Smooth muscle cell of trachea (primary cell): ENCODE measurements at places on chromosomes 13 and 19. TPM values are rescaled to one million over a fixed set of nuclear protein-coding genes. Genes with fewer than 3 reads are reported as not detected.

BEST2 gene
- total RNA-seq, result 0.15 TPM in 1 of 2 replicates, not detected in the other

IGFL2 gene
- total RNA-seq, result not detected in 2 replicates

ZNF763 gene
- 2.2 and 2.8 TPM in 2 replicates for total RNA-seq

MUC16 gene
- total RNA-seq, result not detected in 2 replicates

ZAR1L gene
- not detected in 2 replicates for total RNA-seq

CATSPERD gene
- not detected in 2 replicates for total RNA-seq

KLK2 gene
- total RNA-seq, result not detected in 2 replicates

ZFP36 gene
- 7.3 and 8.8 TPM in 2 replicates for total RNA-seq

NFIX gene
- total RNA-seq, result 168 and 204 TPM in 2 replicates

CALR3 gene
- total RNA-seq, result not detected in 2 replicates

FUT1 gene
- total RNA-seq, result under 0.01 TPM in 2 replicates

PABPC3 gene
- 0.15 and 0.17 TPM in 2 replicates for total RNA-seq

PDE4C gene
- 0.87 and 6.0 TPM in 2 replicates for total RNA-seq

CEACAM19 gene
- 1.2 and 2.6 TPM in 2 replicates for total RNA-seq

CCDC169 gene
- total RNA-seq, result 4.1 and 6.7 TPM in 2 replicates

ZSWIM4 gene
- 3.5 and 4.2 TPM in 2 replicates for total RNA-seq

ZNF492 gene
- total RNA-seq, result 0.17 and 0.87 TPM in 2 replicates

CEACAM3 gene
- total RNA-seq, result not detected in 2 replicates

TEKTIP1 gene
- total RNA-seq, result not detected in 2 replicates

PEX11G gene
- 4.3 and 7.1 TPM in 2 replicates for total RNA-seq

OR10H1 gene
- under 0.01 TPM in 1 of 2 replicates, not detected in the other for total RNA-seq

ZNF221 gene
- total RNA-seq, result 12.9 and 20.5 TPM in 2 replicates

FGF14 gene
- 0.17 and 1.7 TPM in 2 replicates for total RNA-seq

IRGC gene
- under 0.01 TPM in 1 of 2 replicates, not detected in the other for total RNA-seq

NECTIN2 gene
- total RNA-seq, result 45.2 and 61.5 TPM in 2 replicates

OR4F17 gene
- 0.15 TPM in 1 of 2 replicates, not detected in the other for total RNA-seq

SPRY2 gene
- 14.6 and 20.1 TPM in 2 replicates for total RNA-seq

ZNF730 gene
- 0.33 and 2.6 TPM in 2 replicates for total RNA-seq

FCGBP gene
- 1.2 and 1.5 TPM in 2 replicates for total RNA-seq

MAMSTR gene
- 1.9 and 3.8 TPM in 2 replicates for total RNA-seq

IFI30 gene
- 17.2 and 23.0 TPM in 2 replicates for total RNA-seq

TNFSF13B gene
- 5.2 and 6.6 TPM in 2 replicates for total RNA-seq
